Stimulated activated CD8-positive, alpha-beta memory T cell treated with anti-CD3 and anti-CD28 coated beads, Interleukin-12 subunit alpha, Interleukin-12 subunit beta, amount 100 ng/mL, for 4 hours (primary cell): ENCODE measurements at places on chromosomes 4 and X.

GRCh38 chr4:185117300-185117934 lies 25.6 kb upstream of the SLC25A4 start:
- DNase-seq = no peak

DNA sequence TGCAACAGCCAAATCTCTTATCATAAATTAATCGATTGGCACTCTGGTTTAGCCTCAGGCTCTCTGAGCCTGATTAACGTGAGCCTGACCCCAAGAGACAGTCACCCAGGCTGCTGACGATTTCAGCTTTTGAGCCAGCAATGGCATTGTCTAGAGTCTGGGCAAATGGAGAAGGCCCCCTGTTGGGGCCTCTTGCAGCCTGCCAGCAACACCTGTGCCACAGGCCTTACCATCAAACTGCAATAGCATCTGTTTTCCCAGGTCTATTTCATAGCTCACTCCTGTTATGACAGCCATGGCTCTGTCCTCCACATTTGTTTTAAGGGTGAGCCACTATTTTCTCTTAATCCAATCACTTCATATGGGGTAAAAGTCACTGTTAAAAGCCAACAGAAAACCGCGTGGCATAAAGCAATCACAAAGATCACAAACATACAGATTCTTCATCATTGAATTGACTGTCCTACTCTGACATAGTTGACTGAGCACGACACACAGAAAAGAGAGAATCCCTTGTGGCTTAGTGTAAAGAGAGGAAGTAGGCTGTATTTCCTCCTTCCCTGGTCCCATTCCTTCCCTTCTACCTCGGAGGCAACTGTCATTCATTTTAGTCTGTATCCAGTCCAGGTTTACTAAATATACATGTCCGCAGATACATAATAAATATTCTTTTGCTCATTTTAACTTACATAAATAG lies 47.8 kb downstream of the SLC9A7 start:
- no peak for DNase-seq

- no peak for DNase-seq
Measured at GRCh38 chrX:129663171-129663570, 8.4 kb upstream of the APLN start.

GRCh38 chrX:14505648-14506047 lies 23.7 kb upstream of the GLRA2 start:
- no peak for DNase-seq

DNA sequence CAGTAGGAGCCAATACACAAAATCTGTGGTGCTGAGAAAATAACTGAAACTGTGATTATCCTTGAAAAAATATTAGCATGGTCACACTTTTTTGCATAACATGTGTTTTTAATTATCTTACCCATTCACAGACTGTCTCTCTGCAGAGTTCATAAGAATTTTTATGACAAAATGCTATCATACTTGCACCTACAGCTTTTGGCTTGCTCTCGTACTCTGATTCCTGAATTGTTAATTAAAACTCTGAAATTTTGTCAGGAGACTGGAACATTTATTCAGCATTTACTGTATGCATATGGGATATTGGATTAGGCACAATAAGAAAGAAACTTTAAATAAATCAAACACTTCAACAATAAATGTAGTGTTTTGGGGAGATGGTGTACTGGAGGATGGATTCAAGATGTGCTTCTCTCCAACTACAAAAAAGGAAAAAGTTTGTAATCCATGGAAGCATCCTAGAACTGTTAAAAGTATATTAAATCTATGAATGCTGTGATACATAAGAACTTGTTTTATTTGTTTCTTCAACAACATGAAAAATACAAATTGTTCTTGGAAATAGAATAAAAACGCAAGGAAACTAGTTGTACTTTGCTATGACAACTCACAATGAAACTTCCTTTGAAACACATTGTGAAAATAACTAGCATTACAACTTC lies 260.5 kb downstream of the SPATA18 start:
- DNase-seq = no peak

- DNase-seq = no peak
Measured at GRCh38 chr4:115152081-115152480, 38.7 kb upstream of the NDST4 start.

GRCh38 chrX:23673108-23673507 lies 5.8 kb downstream of the PRDX4 start:
- no peak for DNase-seq

DNA sequence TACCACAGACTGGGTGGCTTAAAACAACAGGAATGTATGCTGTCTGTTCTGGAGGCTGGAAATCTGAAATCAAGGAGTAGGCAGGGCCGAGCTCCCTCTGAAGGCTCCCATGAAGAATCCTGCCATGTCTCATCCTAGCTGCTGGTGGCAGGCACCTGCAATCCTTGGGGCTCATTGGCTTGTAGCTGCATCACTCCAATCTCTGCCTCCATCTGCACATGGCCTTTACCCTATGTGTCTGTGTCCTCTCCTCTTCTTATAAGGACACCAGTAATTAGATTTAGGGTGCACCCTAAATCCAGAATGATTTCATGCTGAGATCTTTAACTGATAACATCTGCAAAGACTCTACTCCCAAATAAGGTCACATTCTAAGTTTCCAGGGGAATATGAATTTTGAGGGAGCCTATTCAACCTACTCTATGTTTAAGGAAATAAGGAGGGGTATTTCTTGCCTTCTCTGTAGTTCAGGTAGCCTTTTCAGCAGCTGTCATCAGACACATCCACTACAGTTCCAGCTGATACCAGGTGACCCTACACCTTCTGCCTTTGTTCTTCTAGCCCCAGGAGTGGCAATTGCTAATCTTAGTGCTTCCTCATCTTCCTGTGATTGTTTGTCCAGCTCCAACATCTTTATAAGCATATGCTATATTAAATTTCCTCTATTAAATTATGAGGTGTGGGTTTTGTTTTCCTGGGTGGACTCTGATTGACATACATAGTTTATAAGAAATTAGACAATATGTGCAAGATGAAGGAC lies 295.1 kb upstream of the TAPT1 start:
- DNase-seq = no peak

- DNase-seq = no peak
Measured at GRCh38 chr4:79489506-79489905, 81.5 kb upstream of the GK2 start.

DNA sequence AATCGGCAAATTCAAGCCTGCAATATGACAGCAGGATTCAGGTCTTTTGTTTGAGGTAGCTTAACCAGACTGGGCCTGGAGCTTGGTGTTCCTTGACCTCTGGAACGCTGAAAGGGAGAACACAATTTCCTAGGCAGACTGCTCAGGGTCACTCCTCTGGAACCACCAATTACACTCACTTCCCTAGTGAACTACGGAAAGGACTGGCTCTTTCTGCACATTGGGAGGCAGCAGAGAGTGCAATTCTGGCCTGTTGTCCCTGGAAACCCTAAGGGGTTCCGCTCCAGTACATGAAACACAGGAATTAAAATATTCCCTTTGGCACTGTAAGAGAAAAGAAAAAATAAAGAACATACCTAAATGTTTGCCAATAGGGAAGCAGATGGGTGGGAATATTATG lies 58.6 kb downstream of the GPC3 start:
- DNase-seq = no peak

DNA sequence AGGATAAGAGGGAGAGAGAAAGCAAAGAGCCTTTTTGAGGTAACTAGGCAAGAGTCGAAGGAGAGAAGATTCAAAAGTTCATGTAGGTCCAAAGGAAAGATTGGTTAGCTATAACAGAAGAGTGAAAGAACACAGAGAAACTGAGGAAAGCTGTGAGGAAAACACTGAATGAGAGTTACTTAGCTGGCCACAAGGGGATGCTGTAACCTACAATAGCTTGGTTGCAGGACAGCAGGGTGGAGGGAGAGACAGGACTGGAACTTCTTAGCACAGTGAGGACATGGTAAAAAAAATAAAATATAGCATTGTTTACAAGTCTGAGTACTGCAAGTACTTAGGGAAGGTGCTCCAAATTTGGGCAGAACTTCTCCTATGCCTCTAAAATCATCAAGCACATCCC lies 48.3 kb downstream of the RAI2 start:
- DNase-seq = no peak

- no peak for DNase-seq
Measured at GRCh38 chrX:37816766-37817165, 30.6 kb downstream of the DYNLT3 start.

DNA sequence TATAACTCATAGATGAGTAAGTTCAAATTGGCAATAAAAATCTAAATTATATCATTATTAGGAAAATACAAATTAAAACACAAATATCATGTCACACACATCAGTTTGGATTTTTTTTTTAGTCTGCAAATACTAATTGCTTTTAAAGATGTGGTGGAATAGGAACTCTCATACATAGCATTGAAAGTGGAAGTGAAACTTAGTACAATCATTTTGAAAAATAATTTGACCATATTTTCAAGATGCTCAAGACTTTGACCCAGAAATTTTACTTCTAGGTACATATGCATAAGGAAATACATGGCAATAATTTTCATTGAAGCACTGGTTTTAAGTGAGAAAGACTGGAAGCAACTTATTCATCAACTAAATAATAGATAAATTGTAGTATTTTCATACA lies 147.5 kb upstream of the SMIM31 start:
- DNase-seq = no peak

DNA sequence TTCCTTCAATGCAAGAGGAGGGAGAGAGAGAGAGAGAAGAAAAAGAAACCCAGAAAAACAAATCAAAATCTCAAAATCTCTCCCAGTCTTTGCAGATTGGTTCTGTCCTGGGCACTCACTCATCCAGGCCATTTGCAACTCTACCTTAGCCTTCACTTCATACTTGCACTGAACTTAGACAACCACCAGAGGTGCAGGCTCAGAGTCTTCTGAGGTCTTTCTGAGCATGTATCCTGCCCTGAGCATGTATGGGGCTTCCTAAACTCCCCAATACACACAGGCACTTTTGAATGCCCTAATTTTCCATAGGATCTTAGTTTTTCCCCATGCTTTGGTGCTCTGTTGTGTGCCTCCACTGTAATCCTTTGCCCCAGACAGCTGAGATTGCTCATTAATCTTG lies 2.9 kb downstream of the CFI start:
- DNase-seq = no peak
